ENCODE measurements at places on chromosomes 12 and 14.

- no peak for DNase-seq
Measured at GRCh38 chr12:124326104-124326503, 31.2 kb downstream of the RFLNA start.

- DNase-seq = no peak
Measured at GRCh38 chr12:119334430-119335170, at the start of gene CCDC60. CCDC60 (plus strand) TSS chr12:119334729; CDS start chr12:119335177, 448 bp downstream.

- no peak for DNase-seq
Measured at GRCh38 chr12:98863167-98863566, 218.1 kb downstream of the APAF1 start.

- no peak for DNase-seq
Measured at GRCh38 chr14:49732896-49733295, 35.1 kb upstream of the KLHDC2 start.

DNA sequence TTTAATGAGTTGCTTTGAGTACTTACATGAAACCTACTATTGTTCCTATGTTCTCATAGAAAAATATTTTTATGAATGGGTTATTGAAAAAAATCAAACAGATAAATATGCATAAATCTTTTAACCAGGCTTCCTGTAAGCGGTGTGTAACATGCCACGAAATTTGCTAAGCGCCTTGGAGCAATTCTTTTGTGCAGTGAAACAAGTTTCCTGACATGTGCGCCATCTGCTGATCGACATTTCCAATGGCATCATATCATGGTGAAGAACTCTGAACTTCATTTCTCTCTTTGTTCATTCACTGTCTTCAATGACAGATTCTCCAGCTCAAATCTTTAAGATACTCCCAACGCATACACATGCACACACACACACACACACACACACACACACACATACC, 145.6 kb upstream of the NAV3 start:
- peak; percentile 9 for DNase-seq

DNA sequence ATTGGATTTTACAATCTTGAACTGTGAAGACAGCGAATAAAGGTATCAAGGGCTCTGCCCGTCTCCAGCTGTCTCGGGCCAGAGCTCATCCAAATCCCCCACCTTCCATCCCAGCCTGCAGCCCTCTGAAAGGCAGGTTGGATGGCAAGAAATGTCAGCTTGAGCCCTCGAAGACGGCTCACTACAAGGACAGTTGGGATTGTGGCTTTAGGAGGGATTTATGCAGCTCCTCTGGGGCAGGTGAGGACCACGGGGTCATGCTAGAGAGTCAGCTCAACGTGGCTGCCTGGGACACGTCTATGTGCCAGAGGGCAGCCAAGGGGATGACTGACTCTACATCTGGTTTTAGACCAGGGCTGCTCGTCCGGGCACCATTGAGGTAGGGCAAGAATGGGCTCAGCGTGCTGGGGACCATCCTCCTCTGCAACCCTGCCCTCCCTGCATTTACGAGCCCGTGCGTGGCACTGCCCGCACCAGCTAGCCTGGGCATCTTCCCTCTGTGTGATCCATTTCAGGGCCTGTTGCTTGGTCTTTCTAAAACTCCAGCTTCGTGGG, 16.2 kb downstream of the MVK start:
- DNase-seq = no peak

DNA sequence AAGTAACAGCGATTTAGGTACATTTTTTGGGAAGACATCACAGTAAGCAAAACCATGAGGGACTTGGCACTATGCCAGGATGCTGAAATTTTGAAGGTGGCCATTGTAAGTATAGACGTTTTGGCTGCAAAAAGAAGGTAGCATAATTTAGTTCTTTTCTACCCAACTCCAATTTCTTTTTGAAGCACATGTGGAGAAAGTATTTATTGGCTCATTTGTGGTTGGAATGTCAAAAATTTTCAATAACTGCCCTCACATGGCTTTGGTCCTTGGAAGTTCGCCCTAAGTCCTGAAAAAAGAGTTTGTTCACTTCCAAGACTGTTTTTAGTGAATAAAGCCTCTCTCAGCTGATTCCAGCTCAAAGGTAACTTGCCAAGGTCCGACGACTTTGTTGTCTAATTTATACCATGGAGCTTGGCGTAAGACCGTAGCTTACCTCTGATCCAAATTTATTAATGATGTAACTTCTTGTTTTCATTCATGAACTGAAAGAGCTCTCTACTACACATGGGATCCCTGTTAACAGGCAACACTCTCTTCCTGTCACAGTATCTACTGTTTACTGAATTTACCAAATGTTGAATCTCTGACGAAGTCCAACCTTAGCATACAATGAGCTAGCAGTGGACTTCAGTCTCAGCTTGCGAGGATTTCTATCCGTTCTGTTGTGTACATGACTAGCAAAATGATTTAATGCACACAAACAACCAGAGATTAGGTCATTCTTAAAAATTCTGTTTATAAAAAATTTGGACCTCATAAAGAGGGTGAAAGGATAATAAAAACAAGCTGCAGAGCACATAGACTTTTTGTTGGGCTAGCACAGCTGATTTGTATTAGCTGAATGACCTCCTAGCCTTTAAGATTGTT, 49.0 kb downstream of the MSRB3 start:
- no peak for DNase-seq

GRCh38 chr14:91419044-91419397, 1.4 kb upstream of the CCDC88C start:
- no peak for DNase-seq

GRCh38 chr12:62284749-62285148, 24.5 kb downstream of the USP15 start:
- no peak for DNase-seq

Measured in HuH-7.5 (cell line).